ENCODE measurements at places on chromosomes 6 and 20. TPM values are rescaled to one million over a fixed set of nuclear protein-coding genes. Genes with fewer than 3 reads are reported as not detected.

- DNase-seq, result peak; percentile 77
These were observed 99.1 kb downstream of the HIVEP2 start for GRCh38 chr6:142845624-142846458.

The SOBP gene
- total RNA-seq, result 3.1 TPM

- no peak for DNase-seq
These were observed 83.5 kb downstream of the FOXO3 start for GRCh38 chr6:108644252-108644651.

GRCh38 chr6:3769610-3770009, 18.1 kb upstream of the PXDC1 start:
- no peak for DNase-seq

DNA sequence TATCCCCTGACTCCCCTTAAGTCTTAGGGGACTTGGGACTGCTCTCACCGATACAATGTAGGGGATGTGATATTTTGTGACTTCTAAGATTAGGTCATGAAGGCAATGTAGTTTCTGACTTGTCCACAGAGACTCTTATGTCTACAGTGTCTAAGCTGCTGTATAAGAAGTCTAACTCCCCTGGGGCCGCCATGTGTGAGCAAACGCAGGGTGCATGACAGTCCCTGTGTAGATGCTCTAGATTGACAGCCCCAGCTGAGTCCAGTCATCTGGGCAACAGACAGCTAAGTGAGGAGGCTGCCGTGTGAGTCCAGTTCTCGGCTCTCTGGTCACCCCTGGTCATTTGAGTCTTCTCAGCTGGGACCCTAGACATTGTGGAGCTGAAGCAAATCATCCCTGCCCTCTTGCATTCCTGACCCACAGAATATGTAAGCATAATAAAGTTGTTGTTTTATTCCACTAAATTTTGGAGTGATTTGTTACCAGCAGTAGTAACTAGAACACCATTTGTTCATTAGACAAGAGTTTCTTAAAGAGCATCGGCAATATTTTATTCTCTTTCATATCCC, 743.3 kb upstream of the CHD6 start:
- no peak for DNase-seq

GRCh38 chr6:4041480-4041879, 37.5 kb downstream of the FAM217A start:
- DNase-seq, result no peak

DNA sequence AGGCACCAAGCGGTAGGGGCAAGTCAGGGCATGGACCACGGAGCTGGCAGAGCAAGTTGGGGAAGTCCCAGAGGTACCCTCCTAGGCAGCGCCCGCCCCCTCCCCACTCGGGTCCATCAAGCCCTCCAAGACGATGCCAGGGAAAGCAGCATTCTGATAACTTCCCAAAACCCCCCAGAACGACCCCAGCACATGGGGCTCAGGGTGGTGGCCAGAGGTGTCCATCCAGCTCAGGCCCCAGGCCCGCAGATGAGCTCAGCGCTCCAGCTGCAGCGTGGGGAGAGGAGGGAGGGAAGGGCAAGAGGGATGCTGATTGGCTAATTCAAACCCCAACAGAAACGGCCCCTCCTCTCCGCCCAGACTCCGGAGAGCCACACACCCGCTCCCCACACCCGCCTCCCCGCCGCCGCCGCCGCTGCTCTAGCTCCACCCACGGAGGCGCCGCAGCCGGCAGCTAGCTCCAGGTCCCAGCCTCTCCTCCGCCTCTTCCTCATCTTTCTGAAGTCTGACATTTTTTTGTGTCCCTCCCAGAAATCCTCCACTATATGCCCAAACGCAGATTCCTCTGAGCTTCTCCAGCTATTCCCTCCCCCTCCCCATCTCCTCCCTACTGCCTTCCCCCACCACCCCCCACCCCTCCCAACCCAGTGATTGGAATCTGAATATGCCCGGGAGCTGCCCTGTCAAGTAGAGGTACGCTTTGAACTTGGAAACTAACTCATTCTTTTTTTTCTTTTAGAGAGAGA, 40.3 kb upstream of the TLDC2 start:
- DNase-seq, result peak; percentile 97

- peak; percentile 98 for DNase-seq
These were observed 2.1 kb downstream of the SOX12 start for GRCh38 chr20:327186-328026.

The C6orf132 gene
- 48.3 TPM for total RNA-seq

GRCh38 chr20:45061244-45061643, 39.7 kb downstream of the KCNS1 start:
- no peak for DNase-seq

DNA sequence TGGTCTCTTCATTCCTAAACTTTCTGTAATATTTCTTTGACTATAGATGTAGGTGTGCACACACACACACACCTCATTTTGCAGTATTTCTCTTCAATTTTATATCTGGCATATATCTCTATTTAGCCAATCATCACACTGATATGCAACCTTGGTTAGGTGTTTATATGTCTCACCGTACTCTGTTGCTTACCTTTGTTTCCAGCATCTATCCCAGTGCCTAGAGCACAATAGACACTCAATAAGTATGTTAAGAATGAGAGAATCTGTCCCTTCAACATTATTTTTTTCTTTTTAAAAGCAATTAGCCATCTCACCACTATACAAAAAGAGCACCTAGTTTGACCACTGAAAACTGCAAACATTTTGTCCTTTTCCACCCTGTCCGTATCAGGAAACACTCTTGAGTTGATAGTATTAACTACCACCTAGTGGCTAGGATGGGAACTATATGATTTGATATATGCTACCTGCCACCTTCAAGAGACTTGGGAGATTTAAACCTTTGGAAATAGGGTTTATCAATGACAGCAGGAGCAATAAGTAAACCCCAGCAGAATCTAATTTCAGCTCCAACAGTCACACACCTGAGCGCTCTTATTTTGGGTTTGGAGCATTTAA, 48.7 kb upstream of the RSPO3 start:
- DNase-seq, result peak; percentile 75

DNA sequence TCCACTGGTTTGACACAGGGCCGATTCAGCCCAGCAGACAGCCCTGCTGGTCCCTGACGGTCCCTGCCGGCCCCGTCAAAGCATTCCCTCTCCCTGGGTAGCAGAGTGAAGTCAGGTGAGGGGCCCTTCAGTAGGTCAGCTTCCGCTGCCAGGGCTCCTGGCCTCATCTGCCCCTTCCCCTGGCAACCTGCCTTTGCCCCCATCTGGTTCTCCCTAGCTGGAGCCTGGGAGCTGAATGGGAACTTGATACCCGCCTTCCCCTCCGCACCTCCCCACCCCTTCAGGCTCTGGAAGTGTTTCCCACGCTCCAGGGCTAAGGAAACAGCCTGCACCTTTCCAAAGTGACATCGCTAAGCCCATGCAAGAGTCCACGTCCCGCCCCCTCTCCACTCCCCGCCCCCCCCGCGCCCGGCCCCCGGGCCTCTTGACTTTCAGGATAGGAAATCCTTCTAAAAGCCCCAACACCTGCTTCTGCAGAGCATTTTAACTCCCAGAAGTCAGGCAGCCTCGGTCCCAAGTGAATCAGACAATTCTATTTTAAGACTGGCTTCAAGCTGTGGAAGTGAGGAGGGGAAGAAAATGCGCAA, 53.3 kb downstream of the ISM1 start:
- DNase-seq, result peak; percentile 84

DNA sequence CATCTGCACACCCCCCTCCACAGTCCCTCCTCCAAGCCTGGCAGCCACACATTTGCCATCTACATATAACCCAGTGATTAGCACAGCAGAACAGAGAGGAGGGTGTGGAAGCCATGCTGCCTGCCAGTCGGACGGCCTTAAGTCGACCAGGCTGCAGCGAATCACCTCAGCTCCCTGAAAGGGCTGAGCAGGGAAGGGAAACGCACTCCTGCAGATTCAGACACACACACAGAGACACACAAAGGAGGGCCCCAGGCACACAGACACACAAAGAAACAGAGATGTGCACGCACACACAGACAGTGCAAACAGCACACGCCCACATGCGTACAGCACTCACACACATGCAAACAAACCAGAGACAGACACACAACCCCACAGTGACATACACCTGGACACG, 11.2 kb upstream of the SIRPA start:
- DNase-seq, result no peak

- DNase-seq, result no peak
These were observed 925.0 kb upstream of the MAN1A1 start for GRCh38 chr6:120274547-120274946.

GRCh38 chr20:15122613-15123012, 785.2 kb upstream of the FLRT3 start:
- DNase-seq, result no peak

The ULBP3 gene
- total RNA-seq, result 4.2 TPM

The RBL1 gene
- total RNA-seq, result 12.6 TPM

GRCh38 chr6:119586250-119586882, 236.8 kb upstream of the MAN1A1 start:
- DNase-seq, result no peak

DNA sequence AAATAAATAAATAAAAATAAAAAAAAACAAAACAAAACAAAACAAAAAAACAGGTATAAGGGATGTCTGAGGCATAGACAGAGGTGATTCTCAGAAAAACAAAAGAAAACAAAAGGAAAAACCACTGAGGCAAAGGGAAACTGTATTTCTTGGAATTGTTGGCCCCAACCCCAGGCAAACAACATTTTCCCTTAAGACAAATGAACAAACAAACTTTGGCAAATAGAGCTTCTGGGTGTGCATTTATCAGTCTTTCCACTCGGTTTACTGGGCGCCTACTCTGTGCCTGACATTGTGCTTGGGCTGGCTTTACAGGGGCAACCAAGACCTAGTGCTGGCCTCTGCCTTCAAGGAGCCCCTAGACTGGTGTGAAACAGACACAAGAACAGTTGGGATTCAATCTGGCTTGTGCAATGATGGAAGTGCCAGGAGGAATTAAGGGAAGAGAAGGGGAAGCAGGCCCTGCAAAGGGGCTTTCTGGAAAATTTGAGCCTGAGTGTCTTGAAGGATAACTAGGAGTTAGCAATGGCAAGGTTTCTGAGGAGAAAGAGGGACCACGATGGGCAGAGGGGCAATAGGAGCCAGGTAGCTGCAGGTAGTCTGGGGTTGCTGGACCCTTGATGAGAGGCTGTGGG, 33.8 kb upstream of the IER3 start:
- no peak for DNase-seq

DNA sequence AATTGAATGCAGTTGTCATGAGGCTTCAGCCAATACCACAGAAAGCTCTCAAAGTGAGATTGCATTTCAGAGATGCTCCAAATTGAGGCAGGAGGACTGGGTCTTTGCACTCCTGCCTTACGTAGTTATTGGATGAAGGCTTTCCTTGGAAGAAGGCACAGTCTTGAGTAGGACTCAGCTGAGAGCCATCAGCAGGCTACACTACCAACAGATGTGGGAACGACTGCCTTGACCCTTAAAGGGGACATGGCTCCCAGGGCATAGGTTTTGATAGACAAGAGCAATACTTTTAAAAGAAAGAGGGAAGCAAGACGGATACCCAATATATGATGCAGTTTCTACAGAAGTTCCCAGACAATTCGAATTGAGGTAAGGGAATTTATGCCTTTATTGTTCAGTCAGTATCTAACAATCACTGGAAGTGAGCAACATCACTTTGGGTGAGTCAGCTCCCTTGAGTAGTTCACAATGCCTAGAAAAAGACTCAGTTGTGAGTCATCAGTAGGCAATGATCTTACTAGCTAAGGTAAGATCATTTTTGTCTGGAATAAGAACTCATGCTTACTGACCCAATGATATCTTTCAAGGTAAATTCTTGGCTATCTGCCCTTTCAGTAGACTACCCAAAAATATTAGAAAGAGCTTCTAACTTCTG, 390.8 kb downstream of the GJA1 start:
- DNase-seq, result no peak

GRCh38 chr6:158047127-158047518, 65.5 kb downstream of the SYNJ2 start:
- no peak for DNase-seq

The RBM24 gene
- 1.3 TPM for total RNA-seq

The WFDC12 gene
- not detected for total RNA-seq

The CSNK2B gene
- 210 TPM for total RNA-seq

DNA sequence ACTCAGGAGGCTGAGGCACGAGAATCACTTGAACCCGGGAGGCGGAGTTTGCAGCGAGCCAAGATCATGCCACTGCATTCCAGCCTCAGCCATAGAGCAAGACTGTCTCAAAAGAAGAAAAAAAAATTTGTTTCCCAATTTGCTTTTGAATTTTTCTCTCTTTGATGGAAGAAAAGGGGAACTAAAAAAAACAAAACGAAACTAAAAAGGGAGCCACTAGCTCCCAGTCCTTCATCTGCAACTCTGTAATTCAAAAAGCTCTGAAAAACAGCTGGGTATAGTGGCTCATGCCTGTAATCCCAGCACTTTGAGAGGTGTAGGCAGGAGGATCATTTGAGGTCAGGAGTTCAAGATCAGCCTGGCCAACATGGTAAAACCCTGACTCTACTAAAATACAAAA, 9.5 kb downstream of the OVOL2 start:
- DNase-seq, result no peak

The NPBWR2 gene
- total RNA-seq, result not detected

DNA sequence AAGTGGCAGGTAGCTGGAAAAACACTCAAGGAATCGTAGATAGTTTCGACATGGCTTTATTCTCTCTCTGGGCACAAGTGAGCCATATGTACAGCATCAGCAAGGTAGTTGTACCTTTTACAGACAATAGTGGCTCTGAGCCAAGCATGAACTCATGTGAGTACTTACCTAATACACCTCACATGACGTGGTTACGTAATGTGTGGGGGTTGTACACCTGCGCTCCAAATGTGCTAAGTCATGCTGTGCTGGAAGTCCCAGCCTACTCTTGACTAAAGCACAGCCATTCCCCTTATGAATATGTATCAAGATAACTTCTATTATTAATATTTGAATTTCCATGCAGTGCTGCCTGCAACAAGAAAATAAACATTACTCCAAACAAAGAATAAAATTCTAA, 78.8 kb upstream of the HMGN3 start:
- peak; percentile 17 for DNase-seq

- DNase-seq, result no peak
These were observed at the start of gene TREML4 for GRCh38 chr6:41228096-41228495. TSS of gene TREML4 (plus strand) at chr6:41228349. CDS start at chr6:41228428, 79 bp downstream.

GRCh38 chr20:60752741-60753420, 499.2 kb upstream of the CDH4 start:
- DNase-seq, result no peak

GRCh38 chr6:13454286-13455221, 32.8 kb downstream of the GFOD1 start:
- DNase-seq, result no peak

DNA sequence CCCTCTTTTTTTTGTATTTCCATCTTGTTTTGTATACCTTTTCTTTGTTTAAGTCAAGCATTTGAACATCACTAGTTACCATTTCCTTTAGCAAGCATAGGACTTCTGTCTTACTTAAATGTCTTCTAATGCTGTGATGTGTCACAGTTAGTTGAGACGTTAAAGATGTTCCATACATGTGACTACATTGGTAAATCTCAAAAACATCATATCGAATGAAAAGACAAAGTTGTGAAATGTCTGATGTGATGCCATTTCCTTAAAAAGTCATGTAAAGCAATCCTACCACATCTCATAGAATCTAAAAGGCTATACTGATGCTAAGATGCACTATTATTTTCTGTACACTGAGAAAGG, 26.8 kb downstream of the SLC16A10 start:
- DNase-seq, result no peak

GRCh38 chr20:19211661-19212468, 577 bp upstream of the SLC24A3 start:
- DNase-seq, result peak; percentile 73

Measured in GM23338 (cell line).